ENCODE measurements at places on chromosomes 11 and 22.

DNA sequence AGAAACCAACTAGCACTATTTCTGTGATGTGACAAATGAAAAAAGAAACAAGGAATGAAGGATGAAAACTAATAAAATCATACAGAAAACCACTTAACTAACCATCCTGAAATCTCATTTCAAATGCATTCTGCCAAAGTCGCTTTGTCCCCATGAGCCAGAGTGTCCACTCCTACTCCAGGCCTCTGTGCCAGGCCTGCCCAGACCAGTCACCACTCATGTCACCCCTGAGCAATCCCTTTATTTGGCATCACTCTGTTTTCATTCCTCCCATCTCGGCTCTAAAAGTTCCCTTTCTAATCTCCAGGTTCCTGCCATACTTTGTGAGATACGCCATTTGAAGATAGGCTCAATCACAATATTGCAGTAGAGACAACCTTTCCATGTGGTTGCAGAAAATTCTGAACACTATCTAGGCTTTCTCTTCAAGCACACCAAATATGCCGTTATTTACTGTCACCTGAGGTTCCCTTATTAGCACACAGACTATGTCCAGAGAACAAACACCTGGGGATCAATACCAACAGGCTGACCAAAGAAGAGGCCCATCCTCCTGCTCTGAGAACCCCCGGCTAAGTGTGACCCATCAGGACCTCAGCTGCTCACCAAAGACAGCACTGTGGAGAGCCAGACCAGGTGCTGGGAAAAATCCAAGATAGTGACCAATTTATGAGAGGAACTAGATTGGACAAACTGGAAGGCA is 202.4 kb downstream of the LARGE1 start:
- DNase-seq, result no peak

- no peak for DNase-seq
Measured at GRCh38 chr11:61963016-61963281, 4.5 kb downstream of the FTH1 start.

DNA sequence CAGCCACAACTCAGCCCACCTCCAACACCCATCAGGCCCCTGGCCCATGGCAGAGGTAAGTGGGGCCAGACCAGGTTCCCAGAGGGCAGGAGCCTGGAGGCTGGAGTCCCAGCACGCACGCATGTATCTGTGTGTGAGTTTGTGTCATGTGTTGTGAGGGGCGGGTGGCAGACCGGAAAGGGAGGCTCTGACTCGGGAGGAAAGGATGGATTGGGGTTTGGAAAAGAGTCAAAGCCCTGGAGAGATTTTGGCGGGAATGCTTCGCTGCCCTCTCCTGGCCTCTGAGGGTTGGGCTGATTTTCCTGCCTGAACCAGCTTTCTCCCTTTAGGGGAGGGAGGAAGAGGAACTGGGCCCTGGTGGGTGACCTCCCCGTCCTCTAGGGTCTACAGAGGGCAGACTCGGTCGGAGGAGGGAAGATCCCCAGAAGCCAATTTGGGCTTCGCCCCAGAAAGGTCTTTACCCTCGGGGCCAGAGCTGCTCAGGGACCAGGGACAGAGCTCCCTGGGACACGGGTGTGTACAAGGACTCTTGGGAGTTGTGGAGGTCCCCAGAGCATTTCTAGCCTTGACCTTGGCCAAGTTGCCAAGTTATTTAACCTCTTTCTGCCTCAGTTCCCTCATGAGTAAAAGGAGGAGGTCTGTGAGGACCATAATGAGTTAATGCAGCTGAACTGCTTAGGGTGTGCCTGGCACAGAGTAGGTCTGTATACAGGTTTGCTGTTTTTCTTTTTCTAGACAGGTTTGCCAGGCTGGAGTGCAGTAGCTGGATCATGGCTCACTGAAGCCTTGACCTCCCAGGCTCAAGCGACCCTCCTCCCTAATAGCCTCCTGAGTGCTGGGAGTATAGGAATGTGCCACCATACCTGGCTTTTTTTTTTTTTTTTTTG is 6.9 kb downstream of the C11orf68 start:
- no peak for DNase-seq

DNA sequence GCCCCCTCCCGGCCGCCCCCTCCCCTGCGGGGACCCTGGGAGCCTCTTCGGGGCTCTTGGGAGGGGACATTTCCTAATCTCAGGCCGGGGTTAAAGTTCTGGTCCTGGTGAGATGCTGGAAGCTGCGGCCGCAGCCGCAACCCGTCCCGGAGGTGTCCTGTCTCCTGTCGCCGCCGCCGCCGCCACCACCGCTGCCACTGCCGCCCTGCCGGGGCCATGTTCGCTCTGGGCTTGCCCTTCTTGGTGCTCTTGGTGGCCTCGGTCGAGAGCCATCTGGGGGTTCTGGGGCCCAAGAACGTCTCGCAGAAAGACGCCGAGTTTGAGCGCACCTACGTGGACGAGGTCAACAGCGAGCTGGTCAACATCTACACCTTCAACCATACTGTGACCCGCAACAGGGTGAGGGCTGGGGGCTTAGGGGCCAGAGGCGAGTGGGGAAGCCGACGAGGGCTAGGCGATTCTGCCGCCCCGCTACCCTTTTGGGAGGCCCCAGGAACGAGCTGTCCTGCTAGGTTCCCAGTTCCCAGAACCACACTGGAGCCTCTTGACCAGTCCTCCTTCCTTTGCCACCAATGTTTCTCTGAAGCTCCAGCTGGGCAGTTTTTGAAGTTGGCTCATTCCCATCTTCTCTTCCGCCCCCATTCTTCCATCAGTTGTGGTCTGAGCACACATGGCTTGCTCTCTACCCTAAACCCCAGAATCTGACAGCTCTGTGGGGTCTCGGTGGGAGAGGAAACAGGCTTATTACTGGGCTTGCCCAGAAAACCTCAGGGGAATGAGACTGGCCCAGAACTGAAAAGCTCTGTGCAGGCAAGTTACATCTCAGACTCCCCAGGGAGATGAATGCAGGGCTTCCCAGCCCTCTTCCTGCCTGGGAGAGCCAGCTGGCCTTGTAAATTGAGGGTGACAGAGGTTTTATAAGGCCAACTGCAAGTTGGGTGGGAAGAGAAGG is 781 bp downstream of the SIDT2 start:
- peak; percentile 4 for DNase-seq

GRCh38 chr11:134604886-134605285 is 192.8 kb upstream of the B3GAT1 start:
- no peak for DNase-seq
